ENCODE measurements at places on chromosomes 6 and 20.

DNA sequence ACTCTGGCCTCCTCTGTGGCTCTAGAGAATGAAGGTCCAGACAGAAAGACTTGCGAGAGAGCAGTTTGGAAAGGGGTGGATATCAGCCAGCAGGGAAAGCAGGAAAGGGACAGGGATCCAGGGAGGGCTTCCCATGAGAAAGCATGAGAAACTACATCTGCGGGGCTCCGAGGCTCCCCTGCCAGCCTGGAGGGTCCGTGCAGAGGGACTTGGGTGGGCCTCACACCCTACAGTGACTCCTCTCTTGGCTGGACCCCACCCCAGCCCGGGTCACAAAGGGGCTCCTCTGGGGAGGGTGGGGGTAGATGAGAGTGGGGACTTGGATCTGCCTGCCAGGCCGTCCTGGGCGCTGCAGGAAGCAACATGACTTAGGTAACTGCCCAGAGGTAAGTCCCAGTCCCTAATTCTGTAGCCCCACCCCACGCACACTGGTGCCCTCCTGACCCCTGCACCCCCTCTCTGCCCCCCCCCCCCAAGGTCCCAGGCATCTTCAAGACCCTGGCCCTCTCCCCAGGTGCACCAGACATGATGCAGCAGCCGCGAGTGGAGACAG is at the start of gene TMEM239:
Gene TMEM239, plus strand, starts transcription at position 335 of the 553 bp plus-strand sequence. Its CDS starts 191 bp downstream, at position 526.
- H3K4me3 ChIP-seq, result no peak within 1 kb of the TSS
- H3K27me3 ChIP-seq, result peaks cover 34% of the 10 kb centered on the region
- H3K4me1 ChIP-seq, result peaks cover 6% of the 10 kb centered on the region
- no peaks in the 10 kb centered on the region for H3K36me3 ChIP-seq
- H3K27ac ChIP-seq, result no peak within 1 kb of the TSS

DNA sequence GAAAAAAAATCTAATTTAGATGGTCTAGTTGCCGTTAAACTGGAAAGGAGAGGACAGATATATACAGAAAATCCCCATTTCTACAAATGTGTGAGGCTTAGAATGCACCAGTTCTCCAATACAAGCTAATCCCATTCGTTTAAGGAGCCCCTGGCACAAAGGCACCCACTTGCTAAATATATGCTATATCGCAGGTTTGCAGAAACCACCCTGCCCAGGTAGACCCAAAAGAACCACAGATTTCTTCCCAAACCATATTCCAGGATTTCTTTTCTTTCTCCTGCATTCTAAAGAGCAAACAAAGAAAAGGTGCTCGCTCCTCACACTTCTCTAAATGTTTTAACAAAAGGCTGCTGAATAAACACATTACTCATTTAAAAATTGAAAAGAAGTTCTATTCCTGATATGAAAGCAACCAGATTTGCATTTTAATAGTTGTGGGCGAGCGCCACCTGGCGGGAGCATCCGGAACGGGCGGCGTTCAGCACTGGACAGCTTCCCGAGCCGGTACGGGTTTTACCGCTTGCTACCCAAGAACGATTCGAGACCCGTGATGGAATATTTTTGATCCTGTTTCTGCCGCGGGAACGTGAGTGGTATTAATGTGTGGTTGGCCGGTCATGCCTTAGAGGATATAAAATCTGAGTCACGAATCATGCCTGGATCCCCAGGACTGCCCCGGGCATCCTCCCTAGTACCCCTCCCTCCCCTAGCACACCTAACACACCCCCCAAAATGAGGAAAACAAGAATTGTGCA is 2.1 kb downstream of the PTPRT start:
- no peak overlapping the region for H3K4me3 ChIP-seq
- DNase-seq, result peak; percentile 83
- peaks cover 4% of the 10 kb centered on the region for H3K4me1 ChIP-seq
- H3K36me3 ChIP-seq, result no peaks in the 10 kb centered on the region

- H3K36me3 ChIP-seq, result peaks cover 1% of the 10 kb centered on the region
- H3K27me3 ChIP-seq, result peaks cover 2% of the 10 kb centered on the region
- no peak overlapping the region for H3K4me3 ChIP-seq
- no peak overlapping the region for H3K27ac ChIP-seq
Observed at GRCh38 chr6:130811932-130812331, 15.3 kb upstream of the SMLR1 start.

GRCh38 chr6:37673436-37673835 is 24.2 kb downstream of the MDGA1 start:
- DNase-seq, result no peak
- H3K4me1 ChIP-seq, result no peaks in the 10 kb centered on the region
- H3K4me3 ChIP-seq, result no peak overlapping the region

GRCh38 chr6:134123666-134124208 is 71.3 kb upstream of the SLC2A12 start:
- no peak overlapping the region for H3K4me3 ChIP-seq
- no peaks in the 10 kb centered on the region for H3K27me3 ChIP-seq
- DNase-seq, result peak; percentile 34
- peak overlapping the region; percentile 51 for H3K27ac ChIP-seq
- no peaks in the 10 kb centered on the region for H3K36me3 ChIP-seq

DNA sequence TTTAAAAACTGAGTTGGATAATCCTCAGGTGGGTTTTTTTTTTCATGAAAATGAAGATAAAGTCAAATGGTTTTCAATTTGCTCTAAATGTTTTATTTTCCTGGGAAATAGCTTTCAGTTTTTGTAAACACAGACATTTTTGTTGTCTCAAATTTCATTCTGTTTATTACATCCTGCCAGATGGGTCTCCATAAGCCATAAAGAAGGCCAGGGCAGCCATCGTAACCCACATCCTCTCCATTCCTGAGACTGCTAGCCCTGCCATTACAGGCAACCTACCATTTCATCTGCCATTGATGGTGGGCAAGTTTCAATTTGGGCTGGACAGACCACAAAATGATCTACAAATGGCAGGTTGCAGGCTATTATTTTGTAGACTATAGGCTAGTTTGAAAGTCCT is 60.8 kb downstream of the BTBD3 start:
- no peaks in the 10 kb centered on the region for H3K4me1 ChIP-seq
- no peak overlapping the region for H3K4me3 ChIP-seq
- no peak for DNase-seq
- no peak overlapping the region for H3K27ac ChIP-seq

DNA sequence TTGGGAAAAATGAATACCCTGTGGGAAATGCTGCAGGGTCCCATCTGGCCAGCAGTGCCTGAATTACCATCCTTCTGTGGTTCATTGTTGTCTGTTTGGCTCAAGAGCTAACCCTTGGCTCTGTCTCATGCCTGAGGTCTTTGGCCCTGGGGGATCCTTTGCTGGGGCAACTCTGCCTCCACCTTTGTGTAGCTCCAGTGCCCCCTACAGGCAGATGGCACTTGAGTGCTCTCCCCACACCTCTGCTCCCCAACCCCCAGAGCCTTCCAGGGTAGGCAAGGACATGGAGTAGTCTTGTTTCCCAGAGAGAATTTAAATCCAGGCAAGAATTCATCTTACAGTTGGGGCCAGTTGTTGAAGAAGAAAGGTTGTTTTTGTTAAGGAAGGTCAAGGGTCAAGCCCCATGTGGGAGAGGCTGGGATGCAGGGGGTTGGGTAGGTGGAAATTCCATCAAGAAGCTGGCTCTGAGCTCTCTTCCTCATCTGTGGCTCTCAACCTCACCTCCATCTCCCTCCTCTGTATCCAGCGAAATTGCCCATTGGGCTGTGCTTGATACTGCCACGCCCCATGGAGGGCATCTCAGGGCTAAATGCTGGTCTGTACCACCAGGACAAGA is 44.2 kb downstream of the ZNF831 start:
- H3K27ac ChIP-seq, result peak overlapping the region; percentile 74
- peaks cover 32% of the 10 kb centered on the region for H3K4me1 ChIP-seq
- H3K4me3 ChIP-seq, result no peak overlapping the region
- peaks cover 4% of the 10 kb centered on the region for H3K36me3 ChIP-seq

DNA sequence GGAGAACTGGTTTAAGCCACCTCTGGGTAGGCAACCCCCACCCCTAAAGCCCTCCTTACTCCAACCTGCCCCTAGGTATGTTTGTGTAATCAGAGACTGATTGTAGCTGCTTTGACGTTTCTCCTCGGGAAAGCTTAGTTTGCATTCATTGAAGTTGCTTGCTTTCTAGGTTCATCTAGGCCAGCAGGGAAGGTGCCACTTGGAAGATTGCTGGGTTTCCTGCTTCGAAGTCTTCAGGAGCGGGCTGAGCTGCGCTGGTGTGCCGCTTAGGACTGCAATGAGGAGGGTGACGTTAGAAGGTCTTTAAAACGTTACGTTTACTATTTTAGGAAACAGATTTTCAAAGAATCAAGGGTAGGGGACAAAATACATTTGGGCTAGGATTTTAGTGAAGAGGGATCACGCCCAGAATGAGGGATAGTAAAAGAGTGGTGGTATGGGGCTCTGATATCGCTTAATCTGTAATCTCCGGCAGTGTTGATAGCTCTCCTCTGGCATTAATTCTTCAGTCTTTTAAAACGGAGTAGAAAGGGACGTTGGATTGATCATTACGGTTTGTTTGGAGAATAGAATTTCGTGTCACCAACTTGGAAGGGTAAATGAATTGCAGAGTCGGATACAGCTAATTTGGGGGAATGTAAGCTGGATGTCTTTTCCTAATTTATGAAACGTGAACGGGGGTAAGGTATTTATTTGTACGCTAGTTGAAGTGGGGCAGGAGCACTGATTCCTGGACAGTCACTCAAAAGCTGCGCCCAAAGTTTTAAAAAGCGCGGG is 92.6 kb upstream of the PRDM1 start:
- H3K36me3 ChIP-seq, result peaks cover 2% of the 10 kb centered on the region
- peaks cover 59% of the 10 kb centered on the region for H3K27me3 ChIP-seq
- H3K27ac ChIP-seq, result peak overlapping the region; percentile 76

DNA sequence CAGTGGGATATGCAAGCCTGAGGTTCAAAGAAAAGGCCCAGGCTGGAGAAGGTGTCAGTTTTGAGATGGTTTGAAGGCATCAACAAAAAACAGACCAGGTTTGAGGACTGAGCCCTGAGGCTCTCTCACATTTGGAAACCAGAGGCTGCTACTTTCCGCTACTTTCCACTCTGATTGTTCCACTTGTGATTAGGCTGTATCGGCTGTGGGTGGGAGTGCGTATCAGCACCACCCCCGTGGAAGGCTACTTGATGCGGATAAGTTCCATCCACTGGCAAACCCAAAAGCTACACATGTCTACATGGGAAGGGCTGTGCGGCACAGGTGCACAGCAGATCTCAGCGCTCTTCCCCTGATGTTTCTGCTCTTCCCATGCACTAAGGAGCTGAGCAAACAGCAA is 198.7 kb downstream of the GMPR start:
- no peaks in the 10 kb centered on the region for H3K27me3 ChIP-seq
- peaks cover 18% of the 10 kb centered on the region for H3K36me3 ChIP-seq
- peaks cover 70% of the 10 kb centered on the region for H3K4me1 ChIP-seq
- H3K4me3 ChIP-seq, result peak overlapping the region; percentile 74

GRCh38 chr6:90891355-90891754 is 304.5 kb upstream of the MAP3K7 start:
- H3K27me3 ChIP-seq, result peaks cover 2% of the 10 kb centered on the region
- H3K4me3 ChIP-seq, result no peak overlapping the region
- DNase-seq, result no peak
- no peaks in the 10 kb centered on the region for H3K36me3 ChIP-seq
- H3K4me1 ChIP-seq, result no peaks in the 10 kb centered on the region
- no peak overlapping the region for H3K27ac ChIP-seq

GRCh38 chr6:136118787-136119186 is 131.3 kb downstream of the MTFR2 start:
- no peak for DNase-seq
- H3K27ac ChIP-seq, result no peak overlapping the region

DNA sequence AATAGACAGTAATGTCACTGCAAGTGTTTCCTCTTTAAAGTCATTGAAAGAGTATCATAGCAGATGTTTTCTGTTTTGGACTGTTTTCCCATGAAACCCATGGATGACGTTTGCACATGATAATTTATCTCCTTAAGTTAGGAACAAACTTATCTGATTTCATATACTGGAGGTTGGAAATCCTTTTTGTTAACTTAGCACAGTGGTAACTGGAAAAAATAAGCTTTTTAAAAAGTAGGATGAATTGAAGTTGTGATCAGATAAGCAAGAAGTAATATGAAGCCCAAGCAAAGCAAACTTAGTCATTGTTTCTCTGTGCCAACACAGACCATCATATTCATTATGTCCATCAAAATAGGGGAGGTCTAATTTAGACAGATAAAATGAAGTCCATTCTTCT is 61.6 kb downstream of the PLCB4 start:
- peaks cover 1% of the 10 kb centered on the region for H3K27me3 ChIP-seq
- no peaks in the 10 kb centered on the region for H3K36me3 ChIP-seq
- no peak overlapping the region for H3K4me3 ChIP-seq
- DNase-seq, result no peak
- H3K27ac ChIP-seq, result no peak overlapping the region

DNA sequence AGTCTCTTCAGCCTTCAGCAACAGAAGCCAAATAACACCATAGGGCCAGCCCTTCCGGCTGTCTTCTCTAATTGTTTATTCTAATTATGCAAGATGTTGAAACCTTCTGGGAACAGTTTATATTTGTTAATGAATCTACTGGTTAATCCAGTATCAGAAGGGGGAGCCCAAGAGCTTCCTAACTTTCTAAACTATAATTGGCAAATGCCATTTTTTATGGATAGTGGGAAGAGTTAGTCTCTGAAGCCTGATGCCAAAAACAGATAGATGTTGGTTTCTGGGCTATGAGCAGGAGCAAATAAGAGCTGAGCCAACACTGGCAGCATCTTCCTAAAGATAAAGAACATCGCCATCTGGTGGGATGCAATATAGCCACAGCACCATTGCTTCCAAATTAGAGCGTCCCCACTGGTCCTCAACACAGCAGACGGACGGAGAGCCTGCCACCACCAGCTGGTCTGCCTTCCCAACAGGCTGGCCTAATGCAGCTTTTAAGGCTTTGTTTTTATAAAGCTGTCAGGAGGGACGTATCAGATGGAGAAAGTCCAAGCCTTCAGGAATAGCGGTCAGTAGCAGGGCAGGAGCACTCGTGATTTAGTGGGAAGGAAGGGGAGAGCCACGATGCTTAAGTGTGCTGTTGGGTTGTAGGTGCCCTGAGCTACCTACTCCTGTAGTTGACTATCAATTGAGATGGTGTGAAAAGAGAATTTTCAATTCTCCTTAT is 118.8 kb downstream of the RALGAPA2 start:
- no peaks in the 10 kb centered on the region for H3K27me3 ChIP-seq
- DNase-seq, result peak; percentile 40
- no peak overlapping the region for H3K27ac ChIP-seq
- H3K4me3 ChIP-seq, result no peak overlapping the region

DNA sequence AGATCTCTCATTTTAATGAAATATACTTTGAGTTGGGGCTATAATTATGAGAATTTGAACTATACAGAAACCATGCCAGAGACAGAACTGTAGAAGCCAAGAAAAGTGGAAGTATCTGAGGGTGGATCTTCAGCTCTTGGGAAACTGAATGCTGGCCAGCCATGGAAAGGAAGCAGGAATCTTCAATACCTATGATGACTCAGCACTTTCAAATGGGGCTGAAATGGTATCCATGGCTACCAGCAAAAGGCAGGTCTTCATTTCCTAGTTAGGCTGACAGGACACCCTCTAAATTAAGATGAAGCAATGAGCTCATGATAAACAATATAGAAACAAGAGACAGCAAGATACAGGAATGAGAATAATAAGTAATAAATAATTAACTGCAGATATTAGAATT is 171.3 kb downstream of the COL21A1 start:
- no peaks in the 10 kb centered on the region for H3K36me3 ChIP-seq
- no peaks in the 10 kb centered on the region for H3K27me3 ChIP-seq
- H3K27ac ChIP-seq, result no peak overlapping the region
- H3K4me3 ChIP-seq, result no peak overlapping the region
- no peaks in the 10 kb centered on the region for H3K4me1 ChIP-seq

GRCh38 chr20:4119854-4120209 is 104.5 kb upstream of the RNF24 start:
- peaks cover 12% of the 10 kb centered on the region for H3K27me3 ChIP-seq
- H3K4me3 ChIP-seq, result no peak overlapping the region
- H3K4me1 ChIP-seq, result no peaks in the 10 kb centered on the region
- H3K27ac ChIP-seq, result no peak overlapping the region
- no peaks in the 10 kb centered on the region for H3K36me3 ChIP-seq
- DNase-seq, result no peak
